NCI-H460 (cell line): ENCODE measurements at places on chromosomes 6 and 20. TPM values are rescaled to one million over a fixed set of nuclear protein-coding genes. Genes with fewer than 3 reads are reported as not detected.

WFDC6 gene
- total RNA-seq = 0.22 TPM in 1 of 2 replicates, not detected in the other

ZNF292 gene
- total RNA-seq = 7.2 and 8.5 TPM in 2 replicates

LPA gene
- not detected in 2 replicates for total RNA-seq

GNAS-AS1 gene
- 1.7 and 1.8 TPM in 2 replicates for total RNA-seq

MOG gene
- total RNA-seq = not detected in 2 replicates

TRDN gene
- not detected in 2 replicates for total RNA-seq

ASIP gene
- not detected in 2 replicates for total RNA-seq

ZSCAN16 gene
- total RNA-seq = 5.6 and 7.9 TPM in 2 replicates

RNF217 gene
- total RNA-seq = 12.2 and 13.3 TPM in 2 replicates

LTA gene
- total RNA-seq = not detected in 2 replicates

ADGB gene
- not detected in 2 replicates for total RNA-seq

ZC2HC1B gene
- not detected in 2 replicates for total RNA-seq

GPLD1 gene
- total RNA-seq = 0.63 and 1.6 TPM in 2 replicates

MBOAT1 gene
- 8.8 and 9.7 TPM in 2 replicates for total RNA-seq

HRH3 gene
- total RNA-seq = not detected in 2 replicates

FAM83C gene
- not detected in 2 replicates for total RNA-seq

HCRTR2 gene
- total RNA-seq = not detected in 2 replicates

TLDC2 gene
- not detected in 2 replicates for total RNA-seq

SLC22A1 gene
- 0.20 TPM in 1 of 2 replicates, not detected in the other for total RNA-seq

WFDC2 gene
- total RNA-seq = not detected in 2 replicates

HTR1E gene
- not detected in 2 replicates for total RNA-seq

DYNLRB1 gene
- total RNA-seq = 175 and 219 TPM in 2 replicates

SPATS1 gene
- total RNA-seq = not detected in 2 replicates

ACTR5 gene
- 6.9 and 8.8 TPM in 2 replicates for total RNA-seq

LY6G6C gene
- total RNA-seq = not detected in 2 replicates

NRN1 gene
- total RNA-seq = 7.4 and 9.6 TPM in 2 replicates

ELOVL4 gene
- 16.9 and 17.6 TPM in 2 replicates for total RNA-seq

SLC22A2 gene
- total RNA-seq = not detected in 2 replicates
